Urothelium cell line (cell line): ENCODE measurements at places on chromosomes 2 and 18.

- DNase-seq: no peak
Observed at GRCh38 chr2:35343135-35343534, 1012.4 kb upstream of the CRIM1 start.

DNA sequence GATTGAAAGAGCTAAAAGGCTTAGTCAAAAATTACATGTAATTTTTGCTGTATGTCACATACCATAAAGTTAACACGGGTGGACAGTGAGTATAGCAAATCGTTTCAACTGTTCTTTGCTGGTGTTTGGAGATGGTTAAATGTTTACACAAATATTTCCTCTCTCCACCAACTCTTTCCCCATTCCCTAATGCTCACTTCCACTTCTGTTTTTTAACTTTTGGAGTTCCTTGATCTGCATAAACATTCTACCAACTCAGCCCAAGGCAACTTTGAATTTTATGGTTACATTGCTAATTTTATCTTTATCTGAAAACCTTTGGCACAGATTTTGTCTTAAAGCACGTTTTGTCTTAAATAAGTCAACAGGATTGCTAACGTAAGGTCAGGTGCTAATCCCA lies 1.9 kb upstream of the SPOPL start:
- no peak for DNase-seq

- no peak for DNase-seq
Observed at GRCh38 chr2:217101972-217102371, 242.1 kb upstream of the TNP1 start.

- DNase-seq: no peak
Observed at GRCh38 chr2:121284463-121285449, at the start of gene TFCP2L1. TSS of gene TFCP2L1 (minus strand) at chr2:121285202. CDS start at chr2:121285109, 93 bp downstream.

DNA sequence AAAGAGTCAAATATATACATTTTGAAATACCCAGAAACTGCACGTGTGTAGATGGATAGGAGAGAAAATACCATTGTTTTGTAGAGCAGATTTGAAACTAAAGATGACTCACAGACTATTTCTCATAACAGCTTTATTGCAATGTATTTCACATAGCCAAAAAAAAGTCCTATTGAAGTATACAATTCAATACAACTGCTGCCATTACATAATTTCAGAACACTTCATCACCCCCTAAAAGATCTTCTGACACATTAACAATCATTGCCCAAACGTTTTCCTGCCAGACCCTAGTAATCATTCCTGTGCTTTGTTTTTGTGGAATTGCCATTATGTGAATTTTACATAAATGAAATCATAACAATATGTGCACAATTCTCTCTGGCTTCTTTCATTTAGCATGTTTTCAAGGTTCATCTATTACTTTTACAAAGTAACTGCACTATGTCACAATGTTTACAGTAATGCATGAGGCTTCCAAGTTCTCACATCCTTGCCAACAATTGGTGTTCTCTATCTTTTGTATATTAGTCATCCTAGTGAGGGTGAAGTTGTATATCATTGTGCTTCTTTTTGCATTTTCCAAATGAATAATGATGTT lies 378.6 kb upstream of the CWC22 start:
- no peak for DNase-seq

GRCh38 chr18:3693410-3693809 lies 243.4 kb downstream of the TGIF1 start:
- no peak for DNase-seq

- no peak for DNase-seq
Observed at GRCh38 chr2:190637903-190638618, 10.8 kb upstream of the NAB1 start.

GRCh38 chr2:178125862-178126261 lies 13.6 kb downstream of the RBM45 start:
- no peak for DNase-seq

- no peak for DNase-seq
Observed at GRCh38 chr2:170362871-170363631, 185.1 kb downstream of the MYO3B start.

DNA sequence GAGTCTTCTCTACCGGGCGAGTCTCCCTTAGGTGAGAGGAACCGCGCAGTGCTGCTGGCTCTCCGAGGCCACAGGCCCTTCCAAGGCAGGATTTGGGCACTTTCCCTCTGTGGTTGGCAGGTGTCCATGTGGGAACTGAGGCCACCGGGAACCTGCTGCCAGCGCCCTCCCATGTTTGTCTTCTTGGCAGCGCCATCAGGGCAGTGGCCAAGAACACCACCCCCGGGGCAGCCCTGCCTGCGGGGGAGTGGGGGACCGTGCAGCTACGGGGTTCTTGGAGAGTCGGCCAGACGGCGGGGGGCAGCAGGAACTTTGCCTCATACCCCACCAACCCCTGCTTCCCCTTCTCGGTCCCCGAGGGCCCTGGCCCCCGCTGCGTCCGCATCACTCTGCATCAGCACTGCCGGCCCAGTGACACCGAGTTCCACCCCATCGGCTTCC lies 10.0 kb downstream of the CAPN10 start:
- no peak for DNase-seq

DNA sequence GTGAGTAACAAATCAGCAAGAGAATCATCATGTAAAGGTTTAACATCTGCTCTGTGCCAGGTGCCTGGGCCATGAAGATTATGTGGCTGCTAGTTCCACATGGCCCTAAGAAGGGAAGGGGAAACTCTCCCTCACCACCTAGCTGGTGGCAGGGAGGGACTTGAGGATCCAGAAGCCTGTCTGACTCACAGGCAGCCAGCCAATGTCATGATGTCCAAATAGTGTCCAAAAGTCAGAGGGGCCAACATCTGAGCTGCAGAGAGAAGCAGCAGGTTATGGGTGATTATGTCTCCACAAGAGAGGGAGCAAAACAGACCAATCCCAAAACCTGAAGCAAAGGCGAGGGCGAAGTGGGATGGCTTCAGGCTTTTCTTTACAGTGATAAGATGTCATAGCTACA lies 61.9 kb upstream of the SPP2 start:
- DNase-seq: no peak

- DNase-seq: no peak
Observed at GRCh38 chr18:67845035-67845434, 328.5 kb upstream of the DSEL start.
